T-helper 22 cell (primary cell): ENCODE measurements at places on chromosomes 6 and 20.

GRCh38 chr20:64254571-64255360 is 782 bp upstream of the PCMTD2 start:
- no peak for DNase-seq

DNA sequence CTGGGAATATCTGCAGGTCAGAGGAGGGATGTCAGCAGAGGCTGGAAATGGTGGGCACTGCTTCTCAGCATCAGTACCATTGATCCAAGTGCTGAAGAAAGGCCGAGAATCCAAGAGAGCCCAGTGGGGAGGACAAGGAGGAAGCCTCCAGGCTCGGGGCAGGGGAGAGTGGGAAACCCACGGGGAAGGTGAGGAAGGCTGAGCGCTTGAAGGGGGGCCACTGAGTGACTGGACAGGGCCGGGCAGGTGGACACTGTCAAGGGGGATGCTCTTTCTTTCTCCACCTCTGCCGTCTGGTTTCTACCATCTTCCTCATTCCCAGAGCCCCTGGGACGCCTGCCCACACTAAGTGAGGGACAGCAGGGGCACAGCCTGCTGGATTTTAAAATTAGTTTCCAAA is 335.0 kb downstream of the CDH4 start:
- DNase-seq: no peak

DNA sequence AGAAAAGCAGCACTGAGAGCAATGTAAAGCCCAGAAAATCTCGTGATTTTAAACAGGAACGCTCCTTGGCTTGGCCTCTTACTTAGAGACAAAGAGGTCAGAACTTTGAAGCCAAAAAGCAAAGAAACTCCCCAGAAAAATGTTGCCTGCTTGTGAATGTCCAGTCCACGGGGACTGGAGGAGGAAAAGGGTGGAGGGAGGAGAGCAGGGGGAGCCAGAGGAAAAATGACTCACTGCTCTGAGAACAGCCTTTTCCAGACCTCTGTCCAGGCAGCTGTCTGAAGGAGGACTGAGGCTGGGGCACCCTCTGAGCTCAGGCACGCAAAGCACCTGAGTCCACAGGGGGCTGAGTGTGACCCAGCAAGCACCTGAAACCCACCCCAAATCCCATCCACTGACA is 64.7 kb downstream of the TRAM2 start:
- DNase-seq: no peak

GRCh38 chr6:165883851-165884640 is 221.0 kb upstream of the PDE10A start:
- DNase-seq: no peak

- DNase-seq: no peak
Observed at GRCh38 chr6:111727802-111728201, 122.1 kb upstream of the TRAF3IP2 start.

GRCh38 chr6:27183060-27183832 is 64.3 kb upstream of the PRSS16 start:
- no peak for DNase-seq

DNA sequence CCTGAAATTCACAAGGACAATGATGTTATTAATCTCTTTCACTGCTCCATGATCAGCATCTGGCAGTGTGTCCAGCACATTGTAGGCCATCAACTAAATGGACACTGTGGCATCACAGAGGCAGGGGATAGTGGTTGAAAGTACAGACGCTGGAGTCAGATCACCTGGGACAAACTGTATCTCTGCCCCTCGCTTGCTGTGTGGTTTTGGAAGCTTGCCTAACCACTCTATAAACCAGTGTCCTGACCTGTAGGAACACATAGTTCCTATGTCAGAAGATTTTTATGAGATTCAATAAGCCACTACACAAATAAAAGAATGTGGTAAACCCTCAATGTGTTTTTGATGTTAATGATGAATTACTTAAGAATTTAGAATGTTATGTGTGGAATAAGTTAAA is 219.3 kb upstream of the RNF217 start:
- DNase-seq: no peak

DNA sequence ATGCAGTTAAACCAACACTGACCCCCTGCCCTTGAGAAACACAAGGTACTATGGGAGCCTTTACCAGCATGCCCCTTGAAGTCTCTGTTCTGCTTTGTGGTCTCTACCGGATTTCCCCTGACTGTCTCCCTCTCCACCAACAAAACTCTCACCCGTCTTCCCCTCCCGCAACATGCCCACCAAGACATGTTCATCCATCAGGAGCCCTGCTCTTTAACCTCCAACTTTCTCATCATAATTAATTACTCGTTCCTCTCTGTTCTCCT is 1.1 kb downstream of the ZNF165 start:
- DNase-seq: peak; percentile 44

DNA sequence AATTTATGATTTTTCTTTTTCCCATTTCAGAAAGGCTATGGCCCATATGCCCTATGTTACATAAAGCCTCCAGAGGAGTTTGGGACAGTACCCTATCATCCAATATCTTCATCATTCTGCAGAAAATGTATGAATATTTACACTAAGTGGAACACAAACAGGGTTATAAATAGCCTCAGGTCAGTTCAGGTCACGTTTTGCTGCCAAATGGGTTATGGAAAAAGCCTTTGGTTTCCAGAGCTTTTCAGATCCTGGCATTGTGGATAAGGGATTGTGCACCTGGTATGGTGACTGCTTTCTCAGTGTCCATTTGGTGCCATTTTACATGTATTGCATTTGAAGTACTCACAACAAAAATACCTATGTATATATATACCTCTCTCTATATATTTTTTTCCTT is 29.4 kb downstream of the UTRN start:
- no peak for DNase-seq

- no peak for DNase-seq
Observed at GRCh38 chr20:90651-91050, 3.2 kb downstream of the DEFB125 start.

GRCh38 chr6:4398791-4399190 is 263.4 kb upstream of the ECI2 start:
- no peak for DNase-seq

DNA sequence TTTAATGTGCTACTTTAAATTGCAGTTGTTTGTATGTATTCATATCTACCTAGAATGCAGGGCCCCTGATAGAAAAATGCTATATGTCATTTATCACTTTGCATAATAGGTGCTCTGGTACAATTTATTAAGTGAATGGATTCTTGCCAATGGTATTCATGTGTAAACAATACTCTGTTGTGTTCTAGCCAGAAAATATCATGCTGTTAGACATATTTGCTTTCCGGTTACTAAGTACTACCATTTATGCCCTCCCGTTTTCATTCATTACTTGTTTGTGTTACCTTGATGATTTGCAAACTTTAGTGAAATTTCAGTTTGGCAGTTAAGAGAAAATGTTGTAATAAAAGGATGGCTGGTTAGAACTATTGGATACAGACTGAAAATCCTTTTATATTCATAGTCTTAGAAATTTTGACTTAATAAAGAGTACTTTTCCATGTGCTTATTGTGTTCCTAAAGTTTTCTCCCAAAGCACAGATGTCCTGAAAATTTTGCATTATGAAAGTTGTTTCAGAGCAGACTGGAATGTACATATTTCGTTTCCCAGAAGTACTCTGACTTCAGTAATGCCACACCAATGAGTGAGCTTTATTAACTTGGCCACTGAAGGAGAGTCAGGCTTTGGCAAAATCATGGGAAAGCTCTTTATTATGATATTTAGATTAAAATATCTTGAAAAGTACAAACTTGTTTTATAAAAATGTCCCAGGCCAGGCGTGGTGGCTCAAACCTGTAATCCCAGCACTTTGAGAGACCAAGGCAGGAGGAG is 31.5 kb downstream of the RPF2 start:
- no peak for DNase-seq

DNA sequence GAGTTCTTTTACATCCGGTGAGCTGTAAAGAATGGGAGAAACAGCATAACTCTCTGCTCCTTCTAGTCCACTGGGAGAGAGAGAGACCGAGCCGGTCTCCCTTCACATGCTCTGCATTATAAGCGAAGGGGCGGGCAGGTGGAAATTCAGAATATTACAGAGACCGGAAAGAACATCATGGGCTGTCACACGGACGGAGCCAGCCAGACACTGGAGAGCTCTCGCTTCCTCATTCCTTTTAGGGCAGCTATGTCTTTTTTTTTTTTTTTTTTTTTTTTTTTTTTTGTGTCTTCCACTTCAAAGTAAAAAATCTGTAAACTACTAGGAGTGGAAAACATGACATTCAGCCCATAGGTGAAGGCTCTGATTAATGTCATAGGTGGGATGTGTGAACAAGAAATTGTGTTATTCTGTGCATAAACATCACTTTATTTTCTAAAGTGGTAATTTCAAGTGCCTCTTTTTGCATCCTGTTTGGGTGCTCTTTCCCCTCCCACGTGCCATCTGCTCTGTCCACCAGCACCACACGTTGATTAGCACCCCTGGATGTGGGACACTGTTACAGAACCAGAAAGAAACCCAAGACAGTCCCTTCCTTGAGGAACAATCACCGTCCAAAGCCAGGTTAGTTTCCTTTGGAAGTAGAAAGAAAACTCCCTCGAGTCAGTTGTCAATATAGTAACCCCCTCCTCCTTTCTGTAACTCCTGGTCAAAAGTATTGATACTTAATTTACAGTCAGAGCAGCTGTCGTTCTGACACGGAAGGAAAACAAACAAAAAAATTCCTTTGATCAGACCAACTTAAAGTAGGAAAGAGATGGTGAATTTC is at the start of gene TAGAP:
TSS of gene TAGAP (minus strand) at position 93 of the 829 bp plus-strand sequence. CDS start 845 bp downstream, outside the sequence.
- DNase-seq: peak; percentile 86

DNA sequence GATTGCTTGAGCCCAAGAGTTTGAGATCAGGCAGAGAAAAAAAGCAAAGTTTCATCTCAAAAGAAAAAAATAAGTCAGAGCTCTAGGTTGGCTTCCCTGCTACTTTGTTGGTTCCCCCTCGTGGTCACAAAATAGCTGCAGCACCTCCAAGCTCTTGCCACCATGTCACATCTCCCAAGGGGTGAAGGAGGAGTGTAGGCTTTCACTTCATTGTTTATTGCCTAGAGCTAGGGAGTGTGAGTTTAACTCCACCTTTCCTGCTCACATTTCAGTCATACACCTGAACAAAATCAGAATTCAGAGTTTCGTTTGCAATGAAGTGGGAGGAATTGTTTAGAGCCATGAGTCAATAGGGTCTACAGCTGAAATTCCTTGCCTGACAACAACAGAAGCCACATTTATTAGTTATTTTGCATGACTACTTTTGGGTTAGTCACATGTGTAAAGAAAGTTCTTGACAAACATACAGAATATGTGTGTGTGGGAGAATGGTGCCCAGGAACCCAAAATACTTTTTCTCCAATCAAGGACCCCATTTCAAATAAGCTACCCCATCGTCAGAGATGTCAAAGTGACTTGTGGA is 56.2 kb upstream of the UFL1 start:
- DNase-seq: no peak

- DNase-seq: no peak
Observed at GRCh38 chr6:149089510-149089909, 228.0 kb upstream of the TAB2 start.

DNA sequence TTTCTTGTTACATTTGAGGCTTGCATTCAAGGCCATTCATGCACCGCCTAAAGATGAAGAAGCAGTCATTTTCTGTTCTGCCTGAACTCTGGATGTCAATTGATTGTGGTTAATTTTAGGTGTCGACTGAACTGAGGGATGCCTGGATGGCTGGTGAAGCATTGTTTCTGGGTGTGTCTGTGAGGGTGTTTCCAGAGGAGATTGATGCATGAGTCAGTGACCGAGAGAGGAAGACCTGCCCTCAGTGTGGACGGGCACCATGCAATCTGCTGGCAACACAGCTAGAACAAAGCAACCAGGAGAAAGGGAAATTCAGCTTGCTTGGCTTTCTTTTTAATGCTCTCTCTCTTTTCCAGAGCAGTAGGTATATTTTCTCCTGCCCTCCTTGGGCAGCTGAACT is 164.1 kb upstream of the ECI2 start:
- DNase-seq: no peak

DNA sequence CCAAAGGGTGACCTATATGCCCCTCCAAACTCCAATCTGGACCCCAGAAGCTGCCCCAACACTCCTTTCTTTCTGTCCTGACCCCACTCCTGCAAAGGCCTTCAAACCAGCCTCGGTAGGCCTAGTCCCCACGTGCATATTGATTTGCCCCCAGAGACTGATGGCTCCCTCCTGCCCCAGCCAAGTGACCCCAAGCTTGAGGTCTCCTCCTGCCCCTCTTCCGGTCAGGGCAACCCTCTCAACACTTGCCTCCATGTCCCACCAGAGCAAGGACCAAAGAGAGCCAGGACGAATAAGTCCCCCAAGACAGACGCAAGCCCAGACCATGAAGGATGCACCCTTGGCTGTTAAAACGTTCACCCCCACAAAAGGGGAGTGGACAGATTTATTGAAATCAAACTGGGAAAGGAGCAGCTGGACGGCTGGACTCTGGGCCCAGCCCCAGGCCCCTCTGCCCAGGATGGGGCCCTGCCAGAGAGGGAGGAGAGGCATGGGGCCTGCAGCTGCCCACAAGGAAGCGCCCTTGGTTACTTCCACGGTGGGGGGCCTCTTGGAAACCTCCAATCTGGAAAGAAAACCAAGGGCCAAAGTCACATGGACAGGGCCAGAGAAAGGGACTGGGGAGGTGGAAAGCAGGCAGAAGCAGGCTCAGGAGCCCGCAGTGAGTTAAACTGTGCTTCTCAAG is 2.4 kb upstream of the SPEF1 start:
- no peak for DNase-seq

- no peak for DNase-seq
Observed at GRCh38 chr20:20843982-20844381, 131.5 kb upstream of the RALGAPA2 start.

DNA sequence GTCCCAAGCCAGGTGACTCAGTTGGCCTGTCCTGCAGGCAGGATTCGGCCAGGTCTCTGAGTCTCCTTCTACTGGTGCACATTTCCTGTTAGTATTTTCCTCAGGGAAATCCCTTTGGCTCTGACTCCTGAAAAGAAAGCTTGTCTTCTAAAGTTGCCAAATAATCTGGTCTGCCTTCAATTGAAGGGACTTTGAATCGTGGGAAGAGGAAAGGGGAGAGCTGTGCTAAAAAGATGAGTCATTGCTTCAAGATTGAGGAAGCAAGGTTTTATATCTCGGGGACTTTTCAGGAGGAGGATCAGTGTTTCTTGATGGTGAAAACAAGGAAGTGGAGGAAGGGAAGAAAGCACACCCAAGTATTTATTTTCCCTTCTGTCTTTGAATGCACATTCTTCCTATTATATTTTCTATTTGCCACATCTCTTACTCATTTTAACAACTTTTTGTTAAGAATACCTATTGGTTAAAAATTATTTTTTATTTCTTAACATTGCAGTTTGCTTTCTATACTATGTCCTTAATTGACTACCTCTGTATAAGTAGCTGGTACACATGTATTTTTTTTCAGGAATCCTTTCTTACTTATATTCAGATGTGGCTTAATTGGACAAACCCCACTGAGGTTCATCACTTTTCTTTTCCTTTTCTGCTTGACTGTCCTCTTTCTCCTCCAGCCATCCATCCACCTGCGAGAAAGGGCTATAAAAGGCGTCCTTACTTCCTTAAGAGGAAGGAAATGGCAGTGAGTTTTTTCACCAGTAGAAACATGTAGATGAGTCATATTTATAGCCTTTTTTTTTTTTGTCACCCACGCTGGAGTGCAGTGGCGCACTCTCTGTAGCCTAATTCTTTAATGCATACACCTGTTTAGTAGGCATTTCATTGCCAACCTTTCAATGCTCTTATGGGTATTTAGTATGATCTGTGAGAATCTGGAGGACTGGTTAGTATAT is 15.0 kb upstream of the IFNGR1 start:
- no peak for DNase-seq

- DNase-seq: no peak
Observed at GRCh38 chr6:21049572-21049971, 515.3 kb downstream of the CDKAL1 start.
